ENCODE measurements at places on chromosomes 11 and 22.

GRCh38 chr11:98829971-98830370, 190.8 kb upstream of the CNTN5 start:
- DNase-seq = no peak

DNA sequence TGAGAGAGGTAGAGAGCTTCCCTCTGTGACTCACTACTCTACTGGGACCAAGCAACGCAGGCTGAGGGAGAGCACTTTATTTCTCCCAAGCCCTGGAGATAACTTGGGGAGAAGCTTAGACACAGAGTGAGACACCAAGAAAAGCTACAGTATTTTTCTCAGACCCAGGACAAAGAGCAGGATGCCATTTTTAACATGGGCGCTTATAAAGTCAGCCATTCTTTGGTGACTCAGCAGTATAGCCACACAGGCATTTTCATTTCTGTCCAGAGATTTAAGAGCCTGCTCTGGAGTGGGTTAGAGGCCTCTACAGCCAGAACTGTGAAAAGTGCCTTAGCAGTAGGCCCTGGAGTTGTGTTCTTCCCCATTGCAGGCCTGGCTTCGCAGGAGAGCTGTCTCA, 55.0 kb upstream of the GLYAT start:
- no peak for DNase-seq

DNA sequence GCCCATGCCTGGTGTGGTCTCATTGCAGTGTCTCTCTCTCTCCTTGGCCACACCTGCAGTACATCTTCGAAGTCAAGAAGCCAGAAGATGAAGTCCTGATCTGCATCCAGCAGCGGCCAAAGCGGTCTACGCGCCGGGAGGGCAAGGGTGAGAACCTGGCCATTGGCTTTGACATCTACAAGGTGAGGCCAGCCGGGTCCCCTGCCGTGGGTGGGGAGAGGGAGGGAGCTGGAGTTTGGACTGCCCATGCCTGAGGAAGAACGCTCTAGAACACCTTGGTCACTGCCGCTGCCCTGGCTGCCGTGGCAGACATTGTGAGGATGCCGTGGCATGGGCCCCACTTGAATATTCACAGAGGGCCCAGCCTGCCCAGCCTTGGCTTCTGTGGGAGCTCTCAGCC, 9.1 kb upstream of the MYO7A start:
- no peak for DNase-seq

GRCh38 chr22:31726692-31727091, 23.2 kb downstream of the PRR14L start:
- DNase-seq = no peak

GRCh38 chr22:45704648-45705047, 33.0 kb downstream of the ATXN10 start:
- DNase-seq = no peak

DNA sequence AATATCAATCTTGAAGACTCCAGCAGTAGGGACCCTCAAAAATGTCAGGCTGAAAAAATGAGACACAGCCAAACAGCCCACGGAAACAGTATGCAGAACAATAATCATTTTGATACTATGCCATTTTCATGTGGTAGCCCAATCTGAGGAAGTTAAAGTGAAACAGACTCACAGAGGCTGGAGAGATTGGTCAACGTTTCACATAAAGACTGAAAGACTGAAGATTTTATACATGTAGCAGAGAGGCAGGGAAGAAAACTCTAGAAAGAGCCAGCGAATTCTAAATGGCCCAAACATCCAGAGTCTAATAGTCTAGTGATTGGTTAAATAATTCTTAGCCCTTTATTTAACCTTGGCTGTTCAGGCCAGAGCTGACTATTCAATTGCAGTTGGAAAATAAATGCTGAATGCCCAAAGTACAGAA, 49.4 kb downstream of the MAML2 start:
- DNase-seq = no peak

GRCh38 chr11:83836883-83837654, 550.9 kb upstream of the CCDC90B start:
- DNase-seq = no peak

GRCh38 chr11:26078231-26078821, 253.6 kb upstream of the ANO3 start:
- DNase-seq = no peak

GRCh38 chr11:125287491-125288210, 123.1 kb downstream of the PKNOX2 start:
- no peak for DNase-seq

- no peak for DNase-seq
Measured at GRCh38 chr22:17726928-17727897, 47.1 kb downstream of the BID start.

DNA sequence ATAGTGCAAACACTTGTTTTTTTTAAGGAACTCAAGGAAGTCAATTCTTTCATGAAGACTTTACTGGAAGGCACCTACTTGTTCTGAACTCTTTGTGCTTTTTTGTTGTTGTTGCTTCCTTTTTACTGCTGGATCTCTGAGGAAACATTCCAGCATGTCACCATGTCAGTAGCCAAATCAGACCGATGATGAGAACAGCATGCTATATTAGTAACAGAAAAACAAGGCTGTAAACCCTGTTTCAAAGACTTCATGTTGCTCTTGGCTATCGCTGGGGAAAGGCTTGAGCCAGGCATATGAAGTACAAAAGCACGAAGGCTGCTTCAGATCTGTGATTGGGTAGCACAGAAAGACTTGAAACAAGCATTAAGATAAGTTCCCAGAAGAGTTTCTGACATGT, 125.6 kb upstream of the SLC5A12 start:
- DNase-seq = no peak

- DNase-seq = no peak
Measured at GRCh38 chr22:46549971-46550641, 12.7 kb upstream of the CELSR1 start.

- DNase-seq = no peak
Measured at GRCh38 chr11:97956904-97957303, 1063.8 kb upstream of the CNTN5 start.

DNA sequence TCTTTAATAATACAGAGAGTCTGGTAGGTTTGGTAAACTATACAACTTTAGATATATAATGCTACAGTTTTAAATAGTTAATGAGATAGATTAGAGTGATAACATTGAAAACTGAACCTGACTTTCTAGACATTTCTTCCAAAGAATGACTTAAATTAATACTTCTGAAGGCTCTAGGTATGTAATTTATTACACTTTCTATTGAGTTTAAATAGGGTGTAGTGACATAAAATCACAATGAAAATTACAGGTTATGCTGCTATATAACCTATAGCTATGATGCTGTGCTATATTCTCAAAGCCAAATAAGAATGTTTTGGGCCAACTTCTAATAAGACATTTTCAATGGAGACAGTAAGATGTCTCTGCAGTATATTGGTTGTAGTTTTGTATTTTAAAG, 7.7 kb downstream of the HIPK3 start:
- no peak for DNase-seq

DNA sequence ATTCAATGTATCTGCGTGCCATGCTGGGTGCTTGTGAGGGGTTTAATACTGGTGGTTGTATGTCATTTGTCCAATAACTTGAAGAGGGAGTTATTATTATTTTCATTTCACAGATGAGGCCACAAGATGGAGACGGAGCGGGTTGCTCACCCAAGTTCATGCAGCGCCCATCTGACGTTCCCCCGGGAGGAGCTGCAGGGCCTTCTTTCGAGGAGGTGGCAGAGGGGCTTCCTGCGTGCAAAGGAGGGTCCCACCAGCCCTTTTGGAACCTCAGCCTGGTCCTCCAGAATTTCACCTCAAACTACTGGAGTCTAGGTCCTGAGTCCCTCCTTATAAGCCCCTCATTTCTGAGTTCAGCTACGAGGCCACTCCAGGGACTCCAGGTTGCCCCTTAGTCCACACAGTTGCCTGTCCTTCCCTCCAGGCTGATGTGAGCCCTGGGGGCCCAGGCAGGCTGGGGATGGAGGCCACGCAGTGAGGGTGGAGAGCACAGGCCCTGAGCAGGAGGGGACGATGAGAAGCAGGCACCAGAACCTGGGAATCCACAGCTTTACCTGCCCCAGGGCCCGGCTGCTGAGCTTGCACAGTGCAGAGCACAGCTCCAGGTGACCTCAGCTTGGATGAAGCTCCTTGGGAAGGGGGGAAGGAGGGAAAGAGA, 2.9 kb upstream of the VSIG10L2 start:
- no peak for DNase-seq

DNA sequence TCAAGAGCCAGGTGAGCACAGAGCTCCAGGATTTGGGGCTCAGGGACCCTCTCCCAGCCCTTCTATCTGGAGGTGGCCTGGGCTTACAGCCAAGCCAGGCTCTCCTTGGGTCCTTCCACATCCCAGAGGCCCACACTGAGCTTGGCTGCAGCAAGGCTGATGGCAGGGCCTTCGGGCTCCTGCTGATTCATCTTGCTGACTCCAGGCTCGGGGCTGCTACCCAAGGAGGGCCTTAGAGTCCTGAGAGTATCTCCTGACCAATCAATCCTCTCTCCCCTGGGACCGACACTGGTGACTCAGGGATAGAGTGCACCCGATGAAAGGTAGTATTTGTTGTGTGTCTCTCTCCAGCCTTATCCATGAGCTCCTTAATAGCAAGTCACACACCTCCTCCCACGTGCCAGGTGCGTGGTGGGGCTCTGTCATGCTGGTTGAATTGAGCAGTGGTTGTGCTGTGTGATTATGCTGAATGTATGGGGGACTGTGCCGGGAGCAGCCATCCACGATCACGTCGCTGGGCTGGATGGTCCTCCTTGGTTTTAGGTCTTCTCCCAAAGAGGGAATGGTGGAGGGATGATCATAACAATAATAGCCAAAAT, 62.3 kb downstream of the GRIK4 start:
- no peak for DNase-seq

GRCh38 chr22:47089374-47089773, 326.9 kb downstream of the TBC1D22A start:
- no peak for DNase-seq

- DNase-seq = no peak
Measured at GRCh38 chr11:65589444-65590239, 6.0 kb downstream of the KCNK7 start.

GRCh38 chr11:79332017-79332416, 108.8 kb downstream of the TENM4 start:
- no peak for DNase-seq

- DNase-seq = no peak
Measured at GRCh38 chr11:44338698-44339529, 29.0 kb upstream of the ALX4 start.

DNA sequence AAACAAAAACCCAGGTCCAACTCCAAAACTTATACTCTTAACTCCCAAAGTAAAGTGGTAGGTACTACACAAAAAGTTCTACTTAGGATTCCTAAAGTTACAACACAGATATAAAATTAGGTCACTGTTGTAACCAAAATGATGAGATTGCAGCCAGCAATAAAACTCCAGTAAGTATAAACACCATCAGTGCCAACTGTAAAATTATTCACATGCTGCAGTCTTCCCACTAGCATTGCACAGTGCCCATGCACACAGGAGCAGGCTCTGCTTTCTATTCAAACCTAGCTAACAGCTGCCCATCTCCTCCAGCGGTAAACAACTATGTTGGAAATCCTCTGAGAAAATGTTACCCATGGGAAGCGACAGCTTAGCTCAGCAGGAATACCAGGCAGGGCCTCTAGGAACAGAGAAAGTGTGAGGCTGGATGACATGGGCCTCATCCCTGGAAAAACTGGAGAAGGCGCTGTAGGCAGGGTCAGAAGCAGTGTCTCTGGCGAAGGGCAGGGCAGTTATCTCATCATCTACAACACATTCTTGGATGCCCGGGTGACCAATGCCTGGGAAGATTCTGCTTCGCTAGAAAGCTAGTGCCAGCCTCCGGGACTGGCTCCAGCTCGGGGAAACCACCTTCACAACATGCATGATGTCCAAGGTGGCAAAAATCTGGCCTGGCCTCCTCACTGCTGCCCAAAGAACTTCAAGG, 9.1 kb downstream of the CPT1A start:
- no peak for DNase-seq

DNA sequence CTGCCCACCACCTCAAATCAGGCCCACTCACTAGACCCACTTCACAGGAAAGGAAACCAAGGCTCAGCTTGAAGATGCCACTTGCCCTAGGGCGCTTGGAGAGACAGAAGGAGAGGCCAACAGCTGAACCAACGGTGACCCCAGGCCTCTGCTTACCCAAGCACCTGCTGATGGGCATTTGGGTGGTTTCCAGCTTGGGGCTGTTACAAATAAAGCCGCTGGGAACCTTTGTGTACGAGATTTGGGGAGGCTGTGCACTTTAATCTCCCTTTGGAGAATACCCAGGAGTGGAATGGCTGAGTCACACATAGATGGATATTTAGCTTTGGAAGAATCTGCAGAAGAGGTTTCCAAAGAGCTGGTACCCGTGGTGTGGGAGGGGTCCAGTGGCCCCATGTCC, 50.9 kb upstream of the LINC01488 start:
- DNase-seq = no peak

All from activated T-cell treated with anti-CD3 and anti-CD28 coated beads, Interleukin-2, amount 50 U/mL, for 1 hour (primary cell).